Activated CD4-positive, CD25-positive, alpha-beta regulatory T cell treated with anti-CD3 and anti-CD28 coated beads, Interleukin-2, amount 50 U/mL, for 72 hours (primary cell): ENCODE measurements at places on chromosomes 11 and 22.

DNA sequence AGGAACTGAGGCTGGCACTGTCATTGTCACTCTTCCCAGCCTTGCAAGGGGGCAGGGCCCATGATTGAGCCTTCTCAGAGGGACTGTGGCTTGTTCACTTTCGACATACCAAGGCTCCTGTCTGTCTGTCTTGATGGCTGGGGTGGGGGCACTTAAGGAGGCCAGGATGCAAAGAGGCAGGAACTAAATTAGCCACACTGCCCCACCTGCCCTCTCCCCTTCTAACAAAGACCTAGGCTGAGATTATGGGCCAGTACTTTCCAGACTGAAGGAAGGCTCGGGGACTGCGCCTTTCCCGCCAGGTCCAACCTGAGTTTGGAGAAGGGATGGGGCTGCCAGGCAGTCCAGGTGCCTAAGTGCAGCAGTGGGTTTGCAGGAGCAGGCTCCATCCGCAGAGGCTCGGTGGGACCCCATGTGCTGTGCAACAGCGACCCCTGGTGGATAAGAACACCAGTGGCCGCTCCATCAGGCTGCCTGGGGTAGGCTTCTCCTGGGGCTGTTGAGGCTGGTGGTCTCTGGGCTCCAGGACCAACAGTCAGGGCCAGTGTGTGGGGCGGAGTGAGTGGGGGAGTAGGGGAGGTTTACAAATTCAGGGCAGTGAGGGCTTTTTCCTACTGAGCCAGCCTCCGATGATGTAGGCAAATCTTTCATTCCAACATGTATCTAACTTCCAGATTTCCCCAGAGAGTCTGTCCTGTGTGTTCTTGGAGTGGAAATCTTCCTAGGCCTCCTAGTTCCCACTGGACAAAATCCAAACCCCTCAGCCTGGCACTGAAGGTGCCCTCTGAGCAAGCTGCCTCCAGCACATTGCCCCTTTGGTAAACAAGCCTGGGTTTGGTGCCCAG is 93.9 kb downstream of the INSC start:
- peak; percentile 73 for DNase-seq

GRCh38 chr11:75387736-75388294 is 11.5 kb upstream of the RPS3 start:
- no peak for DNase-seq

GRCh38 chr11:96197801-96198701 is 144.9 kb downstream of the MAML2 start:
- no peak for DNase-seq

GRCh38 chr22:49390954-49391353 is 436.7 kb downstream of the BRD1 start:
- no peak for DNase-seq

DNA sequence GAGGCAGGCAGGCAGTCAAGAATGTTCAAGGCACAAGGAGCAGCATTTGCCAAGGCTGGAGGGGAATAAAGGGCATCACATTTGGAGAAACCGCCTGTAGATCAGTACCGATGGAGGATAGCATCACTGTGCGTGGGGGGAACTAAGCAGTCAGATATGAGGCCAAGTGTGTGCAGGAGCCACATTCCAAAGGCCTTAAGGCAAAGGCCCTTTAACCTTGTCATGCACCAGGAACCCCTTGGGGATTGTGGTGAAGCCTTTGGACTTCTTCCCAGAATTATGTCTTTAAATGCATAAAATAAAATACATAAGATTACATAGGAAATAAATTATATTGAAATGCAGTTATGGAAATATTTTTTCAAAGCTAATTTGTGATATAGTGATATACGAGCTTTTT is 532.1 kb downstream of the BUD13 start:
- DNase-seq: no peak

DNA sequence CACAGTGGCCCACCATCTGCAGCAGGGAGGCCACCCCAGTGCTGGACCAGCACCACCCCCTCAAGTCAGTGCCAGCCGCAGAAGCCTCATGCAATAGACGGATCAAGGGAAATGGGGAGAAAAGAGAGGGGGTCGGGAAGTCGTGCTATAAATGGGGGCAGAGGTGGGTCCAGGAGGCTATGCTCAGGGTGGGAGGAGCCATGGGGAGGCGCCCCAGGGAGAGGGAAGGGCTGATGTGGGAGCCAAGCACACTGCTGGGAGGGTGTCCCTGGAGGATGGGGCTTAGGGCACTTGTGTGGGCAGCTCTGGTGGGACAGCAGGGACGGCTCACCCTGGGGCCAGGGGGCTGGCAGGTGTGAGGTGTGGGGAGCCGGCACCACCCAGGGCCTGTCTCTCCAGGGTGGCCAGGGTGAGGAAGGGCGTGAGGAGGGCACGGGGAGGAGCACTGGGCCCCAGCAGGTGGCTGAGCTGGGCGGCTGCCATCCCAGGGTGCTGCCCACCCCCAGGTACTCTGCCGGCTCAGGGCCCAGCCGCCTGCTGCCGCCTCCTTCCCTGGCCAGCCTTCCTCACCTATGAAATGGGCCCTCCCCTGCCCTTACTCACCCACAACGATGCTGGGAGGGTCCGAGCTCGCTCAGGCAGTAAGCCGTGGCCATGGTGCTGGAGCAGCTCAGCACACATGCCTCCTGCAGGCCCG is 18.0 kb downstream of the PHLDA2 start:
- DNase-seq: no peak

- DNase-seq: no peak
Observed at GRCh38 chr11:351411-351810, 17.9 kb upstream of the B4GALNT4 start.

DNA sequence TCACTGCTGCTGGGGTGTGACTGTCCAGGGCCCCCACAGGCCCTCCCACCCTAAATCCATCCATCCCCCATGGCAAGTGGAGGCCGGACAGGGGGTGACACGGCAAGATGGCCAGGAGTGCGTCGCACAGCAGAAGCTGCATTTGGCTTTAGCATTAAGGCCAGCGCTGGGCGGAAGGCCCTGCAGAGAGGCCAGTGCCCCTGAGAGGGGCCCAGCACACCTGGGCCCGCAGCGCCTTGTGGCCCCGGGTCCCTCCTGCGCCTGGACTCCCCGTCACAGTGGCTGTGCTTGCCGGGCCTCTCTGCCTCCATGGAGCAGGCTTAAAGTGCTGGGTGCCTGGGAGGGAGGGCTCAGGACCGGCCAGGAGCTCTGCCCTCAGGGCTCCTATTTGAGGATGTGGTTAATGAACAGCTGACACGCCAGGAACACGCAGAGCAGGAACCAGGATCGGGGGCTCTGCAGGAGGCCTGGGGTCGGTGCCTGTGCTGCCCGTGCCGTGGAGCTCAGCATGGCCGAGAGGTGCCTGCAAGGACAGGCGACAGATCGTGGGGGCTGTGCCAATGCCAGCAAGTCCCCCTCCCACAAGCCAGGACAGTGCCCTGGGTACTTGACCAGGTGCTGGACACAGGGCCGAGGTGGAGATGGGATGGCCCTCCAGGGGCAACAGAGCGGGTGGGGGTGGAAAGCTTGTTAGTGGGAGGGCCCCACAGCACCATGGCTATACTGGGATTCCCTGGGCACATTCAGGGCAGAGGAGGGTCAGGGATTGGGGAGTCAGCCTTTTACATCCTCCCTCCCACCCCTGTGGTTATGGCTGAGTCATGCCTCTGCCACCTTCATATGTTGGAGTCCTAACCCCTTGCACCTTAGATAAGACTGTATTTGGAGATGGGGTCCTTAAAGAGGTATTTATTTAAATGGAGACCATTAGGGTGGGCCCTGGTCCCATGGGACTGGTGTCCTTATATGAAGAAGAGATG is 30.9 kb upstream of the CARS1 start:
- DNase-seq: no peak

GRCh38 chr11:1296287-1296686 is 13.1 kb downstream of the TOLLIP start:
- no peak for DNase-seq

DNA sequence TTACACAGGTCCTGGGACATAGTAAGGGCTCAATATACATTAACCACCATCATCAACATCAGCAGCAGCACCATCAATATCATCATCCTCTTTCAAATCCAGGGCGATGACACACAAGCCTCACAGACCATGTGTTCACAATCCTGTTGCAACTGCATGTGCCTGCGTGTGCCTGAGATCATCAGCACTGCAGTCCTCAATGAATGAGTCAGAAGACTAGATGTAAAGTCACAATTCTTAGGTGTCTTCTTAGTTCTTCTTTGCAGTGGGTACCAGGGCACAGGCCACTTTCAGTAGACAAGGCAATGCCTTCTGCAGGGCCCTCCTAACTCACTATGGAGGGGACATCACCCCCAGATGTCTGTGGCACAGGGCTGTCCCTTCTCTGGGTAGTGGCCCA is 111.1 kb downstream of the MYO18B start:
- DNase-seq: no peak

DNA sequence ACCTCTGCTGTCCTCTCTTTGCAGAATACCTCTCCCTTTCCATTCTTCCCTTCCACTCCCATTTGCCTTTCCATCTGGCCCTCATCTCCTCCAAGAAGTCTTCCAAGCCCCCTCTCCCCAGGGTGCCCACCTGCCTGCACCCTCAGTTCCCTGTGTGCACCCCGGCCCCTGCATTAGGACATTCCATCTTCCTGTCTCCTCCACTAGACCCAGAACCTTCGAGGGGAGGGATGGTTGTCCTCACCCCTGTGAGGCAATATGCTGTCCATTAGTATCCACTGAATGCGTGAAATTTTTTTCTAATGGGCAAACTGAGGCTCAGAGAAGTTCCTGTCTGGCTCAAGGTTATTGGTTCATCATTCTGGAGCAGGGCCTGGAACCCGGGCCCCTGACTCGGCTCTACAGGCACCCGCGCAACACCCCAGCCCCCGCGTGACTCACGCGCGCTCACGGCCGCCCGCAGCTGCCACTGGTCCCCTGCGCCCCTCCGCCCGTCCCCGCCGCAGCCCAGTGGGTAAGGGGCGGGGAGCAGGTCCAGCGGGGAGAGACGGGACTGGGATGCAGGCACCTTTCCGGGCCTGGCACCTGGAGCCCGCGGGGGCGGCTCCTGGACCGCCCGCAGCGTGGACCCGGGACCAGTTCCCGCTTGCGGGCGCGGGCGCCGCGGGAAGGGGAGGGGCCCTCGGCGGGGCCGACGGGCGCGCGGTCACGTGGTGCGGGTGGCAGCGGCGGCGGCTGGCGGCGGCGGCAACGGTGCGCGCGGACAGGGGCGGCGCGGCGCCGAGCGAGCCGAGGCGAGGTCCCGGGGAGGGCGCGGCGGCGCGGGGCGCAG is 7.0 kb downstream of the SEPTIN3 start:
- peak; percentile 64 for DNase-seq

GRCh38 chr11:30155428-30155827 is 75.4 kb upstream of the FSHB start:
- no peak for DNase-seq

DNA sequence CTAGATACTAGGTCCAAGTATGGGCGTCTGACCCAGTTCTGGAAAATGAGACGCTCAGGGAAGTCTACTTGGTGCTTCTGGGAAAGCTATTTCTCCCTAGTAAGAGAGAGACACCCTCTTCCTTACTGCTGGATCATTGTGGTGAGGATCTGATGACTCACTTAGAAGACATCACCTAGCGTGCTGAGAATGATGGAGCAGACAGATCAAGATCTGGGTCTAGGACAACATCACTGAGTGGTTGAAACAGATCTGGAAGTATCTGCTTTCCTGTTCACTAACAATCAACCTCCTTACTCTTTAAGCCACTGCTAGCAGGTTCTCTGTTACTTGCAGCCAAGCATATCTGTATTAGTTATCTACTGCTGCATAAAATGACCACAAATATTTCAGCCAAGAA is 38.3 kb upstream of the HMGXB4 start:
- DNase-seq: no peak

DNA sequence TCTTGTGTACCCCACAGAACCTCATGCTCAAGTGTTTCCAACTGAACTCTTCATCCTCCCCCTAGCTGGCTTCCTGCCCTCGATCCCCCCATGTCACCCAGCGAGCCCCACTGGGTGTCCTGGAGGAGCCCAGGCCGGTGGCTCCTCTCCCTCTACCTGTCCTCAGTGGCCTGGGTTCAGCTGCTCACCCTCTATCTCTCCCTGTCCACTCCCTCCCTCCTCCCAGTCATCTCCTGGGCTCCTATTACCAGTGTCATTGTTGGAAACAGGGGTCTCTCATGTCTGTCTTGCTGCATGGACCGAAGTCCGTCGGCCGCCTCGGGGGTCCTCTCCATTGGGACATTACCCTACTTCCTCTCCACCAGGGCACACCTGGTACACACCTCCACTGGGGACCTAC is 12.9 kb upstream of the MPPED1 start:
- no peak for DNase-seq

GRCh38 chr11:6418557-6419008 is 311 bp downstream of the APBB1 start:
- DNase-seq: no peak

GRCh38 chr11:43937434-43938411 is 4.7 kb upstream of the C11orf96 start:
- no peak for DNase-seq

- DNase-seq: no peak
Observed at GRCh38 chr11:86999859-87000753, 37.6 kb upstream of the TMEM135 start.

- no peak for DNase-seq
Observed at GRCh38 chr22:24304062-24304675, 33.5 kb downstream of the SPECC1L start.

DNA sequence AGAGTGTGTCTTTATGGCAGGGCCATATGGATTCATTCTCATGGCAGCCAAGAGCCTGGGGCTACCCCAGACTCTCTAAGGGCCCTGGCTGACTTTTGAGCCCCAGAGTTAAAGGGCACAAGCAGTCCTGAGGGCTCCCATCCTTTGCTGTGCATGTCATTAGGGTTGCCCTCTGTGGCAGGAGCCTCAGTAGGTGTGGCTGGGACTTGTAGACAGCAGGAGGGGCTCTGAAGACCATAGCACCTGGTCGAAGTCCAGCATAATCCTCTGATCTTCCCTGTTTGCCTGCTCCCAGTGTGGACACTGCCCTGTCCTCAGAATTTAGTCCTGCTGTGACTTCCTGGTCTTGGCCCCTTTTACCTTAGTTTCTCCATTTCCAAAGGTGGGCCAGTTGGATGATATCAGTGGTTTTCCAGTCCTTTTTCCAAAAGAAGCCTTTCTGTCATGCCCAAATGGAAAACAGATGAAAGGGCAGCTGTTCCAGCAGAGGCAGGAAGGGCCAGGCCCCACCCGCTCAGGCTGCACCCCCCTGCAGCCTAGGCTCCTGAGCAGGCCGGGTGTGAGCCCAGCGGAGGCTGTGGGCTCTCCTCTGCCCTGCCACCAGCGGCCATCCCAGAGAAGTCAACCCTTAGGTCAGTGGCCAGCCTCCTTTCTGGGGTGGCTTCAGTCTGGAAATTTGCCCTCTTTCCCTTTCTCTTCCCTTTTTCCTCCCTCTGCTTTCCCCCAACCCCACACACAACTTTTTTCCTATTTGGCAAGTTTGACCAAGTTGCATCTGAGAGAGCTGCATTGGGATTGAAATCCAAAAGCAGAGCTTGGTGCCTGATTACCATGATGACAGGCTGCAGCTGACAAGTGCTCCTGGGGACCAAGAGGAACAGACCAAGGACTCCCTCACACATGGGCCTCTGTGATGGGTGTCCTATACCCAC is 32.8 kb upstream of the SUSD2 start:
- DNase-seq: no peak

GRCh38 chr11:4026389-4026788 is 68.2 kb upstream of the RRM1 start:
- DNase-seq: no peak
